ENCODE measurements at places on chromosomes 4 and X. TPM values are rescaled to one million over a fixed set of nuclear protein-coding genes. Genes with fewer than 3 reads are reported as not detected.

NDUFB11 gene
- polyA plus RNA-seq, result 171 TPM

ZFP42 gene
- not detected for polyA plus RNA-seq

ZNF630 gene
- polyA plus RNA-seq, result 0.77 TPM

NWD2 gene
- polyA plus RNA-seq, result not detected

BMPR1B gene
- polyA plus RNA-seq, result not detected

COL25A1 gene
- not detected for polyA plus RNA-seq

PCDH7 gene
- not detected for polyA plus RNA-seq

AMOT gene
- 1.3 TPM for polyA plus RNA-seq

TCEAL7 gene
- not detected for polyA plus RNA-seq

C4orf36 gene
- polyA plus RNA-seq, result not detected

ASB11 gene
- polyA plus RNA-seq, result not detected

ZAR1 gene
- polyA plus RNA-seq, result not detected

MND1 gene
- not detected for polyA plus RNA-seq

TCEAL6 gene
- not detected for polyA plus RNA-seq

ARMCX6 gene
- polyA plus RNA-seq, result 49.7 TPM

GPR173 gene
- polyA plus RNA-seq, result not detected

SLC4A4 gene
- polyA plus RNA-seq, result 0.28 TPM

KIF4A gene
- not detected for polyA plus RNA-seq

CSAG2 gene
- not detected for polyA plus RNA-seq

All from naive thymus-derived CD8-positive, alpha-beta T cell (primary cell).